ENCODE measurements at places on chromosomes 3 and 15.

GRCh38 chr3:81749265-81749664, 12.2 kb downstream of the GBE1 start:
- DNase-seq, result no peak

- no peak for DNase-seq
These were observed 99.5 kb downstream of the SNRPN start for GRCh38 chr15:25054329-25054728.

GRCh38 chr3:11774296-11774877, 72.3 kb downstream of the TAMM41 start:
- DNase-seq, result no peak

- DNase-seq, result peak; percentile 4
These were observed 42.1 kb upstream of the TASOR start for GRCh38 chr3:56725175-56725574.

GRCh38 chr15:77702211-77702957, 69.7 kb upstream of the LINGO1 start:
- no peak for DNase-seq

DNA sequence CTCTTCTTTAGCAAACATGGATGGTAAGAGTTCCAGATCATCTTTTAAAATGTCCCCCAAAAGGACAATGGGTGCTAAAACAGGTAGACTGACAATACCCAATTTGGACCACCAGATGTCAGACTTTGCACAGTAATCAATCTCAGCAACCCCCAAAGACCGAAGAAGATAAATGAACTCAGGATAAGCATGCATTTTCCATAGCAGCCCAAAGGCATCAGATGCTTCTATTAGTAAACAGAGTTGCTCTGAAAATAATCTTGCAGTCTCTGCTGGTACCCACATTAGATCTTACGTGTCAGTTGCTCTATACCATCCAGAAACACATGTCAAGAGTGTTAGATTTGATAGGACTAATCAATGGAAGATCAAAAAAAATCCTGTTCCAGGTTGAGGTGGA, 20.6 kb downstream of the MYH15 start:
- DNase-seq, result peak; percentile 28

GRCh38 chr3:38136393-38136776, 542 bp downstream of the ACAA1 start:
- no peak for DNase-seq

GRCh38 chr15:64521726-64522164, 61.4 kb downstream of the ZNF609 start:
- no peak for DNase-seq

GRCh38 chr15:81255958-81256320, 59.3 kb downstream of the IL16 start:
- no peak for DNase-seq

GRCh38 chr15:80804970-80805495, 25.9 kb downstream of the CEMIP start:
- no peak for DNase-seq

GRCh38 chr15:59531066-59531675, 80.4 kb upstream of the GCNT3 start:
- DNase-seq, result no peak

GRCh38 chr3:144051211-144051610, 79.6 kb downstream of the DIPK2A start:
- no peak for DNase-seq

GRCh38 chr3:161347726-161348125, 23.6 kb downstream of the SPTSSB start:
- no peak for DNase-seq

GRCh38 chr3:113193288-113193687, 18.1 kb upstream of the BOC start:
- DNase-seq, result no peak

GRCh38 chr3:184570489-184570888, 8.9 kb downstream of the EPHB3 start:
- DNase-seq, result no peak

- no peak for DNase-seq
These were observed 59.4 kb upstream of the XRN1 start for GRCh38 chr3:142507241-142507640.

DNA sequence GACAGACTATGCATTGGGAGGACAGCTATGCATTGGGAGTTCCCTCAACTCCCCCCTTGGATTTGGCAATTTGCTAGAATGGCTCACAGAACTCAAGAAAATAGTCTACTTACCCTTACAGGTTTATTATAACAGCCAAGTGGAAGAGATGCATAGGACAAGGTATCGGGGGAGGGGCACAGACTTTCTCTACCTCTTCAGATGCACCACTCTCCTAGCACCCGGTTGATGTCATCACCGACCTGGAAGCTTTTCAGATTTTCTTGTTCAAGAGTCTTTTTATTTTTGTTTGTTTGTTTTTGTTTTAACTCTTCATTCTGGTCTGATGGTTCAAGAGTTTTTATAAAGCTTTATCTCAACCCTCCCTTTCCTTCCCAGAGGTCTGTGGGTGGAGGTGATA, 20.7 kb upstream of the ADAMTS9 start:
- no peak for DNase-seq

GRCh38 chr3:1381647-1382036, 288.8 kb downstream of the CNTN6 start:
- no peak for DNase-seq

GRCh38 chr3:38579551-38580449, 69.7 kb downstream of the SCN5A start:
- DNase-seq, result no peak

GRCh38 chr3:87072446-87072845, 81.5 kb upstream of the VGLL3 start:
- DNase-seq, result no peak

- no peak for DNase-seq
These were observed 5.8 kb upstream of the RARRES1 start for GRCh38 chr3:158737976-158738615.

DNA sequence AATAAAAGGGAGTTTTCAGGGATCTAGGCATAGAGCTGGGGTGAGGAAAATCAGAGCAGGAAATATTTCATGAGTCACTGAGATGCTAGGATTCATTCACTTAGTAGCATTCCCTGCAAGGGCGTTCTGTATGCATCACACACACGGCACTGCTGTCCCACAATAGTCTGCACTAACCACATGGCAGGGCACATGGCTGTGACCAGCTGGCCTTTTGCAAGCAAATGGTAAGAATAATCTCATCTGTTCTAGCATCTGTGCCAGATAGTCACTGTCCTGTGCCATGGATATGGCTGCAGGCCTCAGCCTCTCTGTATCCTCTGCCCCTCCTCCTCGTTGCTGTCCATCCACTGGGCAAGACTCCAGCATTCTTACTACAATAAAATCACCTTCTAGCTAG, 37.8 kb downstream of the BOC start:
- DNase-seq, result no peak

DNA sequence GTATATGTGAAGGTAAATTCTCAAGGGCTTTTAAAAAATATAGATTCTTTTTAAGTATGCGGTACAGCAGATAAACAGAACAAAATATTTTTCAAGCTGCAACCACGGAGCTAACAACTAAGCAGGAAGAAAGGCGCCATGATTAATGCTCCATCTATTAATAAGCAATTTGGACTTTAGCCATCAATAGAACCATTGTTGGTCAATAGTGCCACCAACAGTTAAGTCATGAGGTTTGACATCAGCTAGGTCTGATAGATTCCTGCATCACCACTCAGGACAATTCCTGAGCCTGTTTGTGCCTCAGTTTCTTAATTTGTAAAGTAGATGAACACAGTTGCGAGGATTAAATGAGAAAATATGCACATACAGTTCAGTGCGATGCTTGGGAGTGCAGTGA, 65.1 kb upstream of the FAM3D start:
- no peak for DNase-seq

GRCh38 chr3:31670136-31670535, 137.4 kb downstream of the STT3B start:
- no peak for DNase-seq

- no peak for DNase-seq
These were observed 106.6 kb downstream of the TOP2B start for GRCh38 chr3:25558121-25558520.

DNA sequence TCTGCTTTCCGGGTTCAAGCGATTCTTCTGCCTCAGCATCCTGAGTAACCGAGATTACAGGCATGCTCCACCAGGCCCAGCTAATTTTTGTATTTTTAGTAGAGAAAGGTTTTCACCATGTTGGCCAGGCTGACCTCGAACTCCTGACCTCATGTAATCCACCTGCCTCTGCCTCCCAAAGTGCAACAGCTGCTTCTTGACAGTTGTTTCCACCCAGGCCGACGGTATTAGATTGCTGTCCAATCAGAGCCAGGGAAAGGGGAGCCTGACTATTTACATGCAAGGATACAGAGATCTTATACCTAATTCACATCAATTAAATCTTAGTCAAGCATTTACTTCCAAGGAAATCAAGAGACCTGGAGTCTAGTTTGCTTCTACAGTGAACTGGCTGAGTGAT, 4.0 kb upstream of the CAPN3 start:
- no peak for DNase-seq

DNA sequence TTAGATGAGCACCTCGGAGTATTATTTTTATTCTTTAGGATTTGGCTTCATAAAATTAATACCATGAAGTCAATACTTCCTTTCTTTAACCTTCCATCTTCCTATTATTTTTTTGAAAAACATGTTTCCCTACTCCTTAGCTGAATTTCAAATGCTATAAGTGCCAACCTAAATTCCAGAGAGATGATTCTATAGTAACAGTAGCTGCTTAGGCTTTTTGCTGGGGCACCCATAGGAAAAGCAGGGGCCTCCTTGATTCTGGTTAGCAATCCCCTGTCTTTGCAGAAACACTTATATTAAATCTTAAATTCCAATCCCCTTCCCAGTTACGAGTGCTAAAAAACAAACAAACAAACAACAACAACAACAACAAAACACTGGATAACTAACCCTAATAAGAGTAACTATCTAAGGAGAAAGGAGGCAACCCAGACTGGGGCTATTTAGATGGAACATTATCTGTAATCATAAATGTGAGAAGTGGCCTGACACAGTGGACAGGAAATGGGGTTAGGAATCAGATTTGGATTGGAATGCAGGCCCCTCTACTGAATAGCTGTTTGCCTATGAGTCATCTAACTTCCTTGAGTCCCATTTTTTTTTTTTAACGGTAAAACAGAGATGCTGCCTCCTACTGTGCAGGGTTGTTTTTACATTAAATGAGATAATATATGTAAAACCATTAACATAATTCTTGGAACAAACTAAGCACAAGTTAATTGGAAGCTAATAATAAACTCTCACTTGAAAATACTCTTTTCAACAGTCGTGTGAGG, 148.1 kb downstream of the WDR72 start:
- DNase-seq, result no peak

GRCh38 chr3:188584162-188584529, 430.2 kb downstream of the LPP start:
- no peak for DNase-seq

DNA sequence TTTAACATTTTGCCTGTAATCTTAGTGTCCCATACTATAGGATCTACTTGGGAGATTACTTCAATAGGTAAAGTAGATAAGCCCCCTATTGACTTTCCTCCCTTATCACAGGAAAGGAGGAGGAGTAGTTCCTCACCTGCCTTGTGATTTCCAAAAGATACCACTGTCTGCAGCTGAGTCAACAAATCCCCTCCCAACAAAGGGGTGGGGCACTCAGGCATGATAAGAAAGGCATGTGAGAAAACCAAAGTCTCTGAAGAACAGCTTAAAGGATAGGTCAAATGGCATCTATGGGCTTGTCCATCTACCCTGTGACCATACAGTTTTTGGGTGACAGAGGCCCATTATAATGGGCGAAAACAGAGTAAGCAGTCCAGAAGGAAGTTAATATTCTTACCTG, 71.3 kb upstream of the WNT7A start:
- no peak for DNase-seq

- DNase-seq, result no peak
These were observed 159.3 kb downstream of the IL1RAP start for GRCh38 chr3:190673148-190673547.

- DNase-seq, result no peak
These were observed 504.1 kb downstream of the NTRK3 start for GRCh38 chr15:87752250-87752951.
